NCI-H187 treated with DMSO at 0.1 percent for 48 hours (cell line): ENCODE measurements at places on chromosomes 1 and 21.

- no peak for DNase-seq
Measured at GRCh38 chr1:7420098-7420445, 351.0 kb upstream of the VAMP3 start.

GRCh38 chr1:153532181-153532580 is 3.6 kb downstream of the S100A6 start:
- DNase-seq, result no peak

DNA sequence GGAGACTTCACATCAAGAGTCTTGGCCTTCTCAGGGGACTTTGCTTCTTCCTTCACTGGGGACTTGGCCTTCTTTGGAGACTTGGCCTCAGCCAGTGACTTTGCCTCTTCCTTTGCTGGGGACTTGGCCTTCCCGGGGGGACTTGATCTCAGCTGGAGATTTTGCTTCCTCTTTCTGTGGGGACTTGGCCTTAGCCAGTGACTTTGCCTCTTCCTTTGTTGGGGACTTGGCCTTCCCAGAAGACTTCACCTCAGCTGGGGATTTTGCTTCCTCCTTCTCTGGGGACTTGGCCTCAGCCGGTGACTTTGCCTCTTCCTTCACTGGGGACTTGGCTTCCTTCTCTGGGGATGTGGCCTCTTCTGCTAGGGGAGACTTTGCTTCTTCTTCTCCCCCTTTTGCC is 13.5 kb upstream of the CD2 start:
- no peak for DNase-seq

DNA sequence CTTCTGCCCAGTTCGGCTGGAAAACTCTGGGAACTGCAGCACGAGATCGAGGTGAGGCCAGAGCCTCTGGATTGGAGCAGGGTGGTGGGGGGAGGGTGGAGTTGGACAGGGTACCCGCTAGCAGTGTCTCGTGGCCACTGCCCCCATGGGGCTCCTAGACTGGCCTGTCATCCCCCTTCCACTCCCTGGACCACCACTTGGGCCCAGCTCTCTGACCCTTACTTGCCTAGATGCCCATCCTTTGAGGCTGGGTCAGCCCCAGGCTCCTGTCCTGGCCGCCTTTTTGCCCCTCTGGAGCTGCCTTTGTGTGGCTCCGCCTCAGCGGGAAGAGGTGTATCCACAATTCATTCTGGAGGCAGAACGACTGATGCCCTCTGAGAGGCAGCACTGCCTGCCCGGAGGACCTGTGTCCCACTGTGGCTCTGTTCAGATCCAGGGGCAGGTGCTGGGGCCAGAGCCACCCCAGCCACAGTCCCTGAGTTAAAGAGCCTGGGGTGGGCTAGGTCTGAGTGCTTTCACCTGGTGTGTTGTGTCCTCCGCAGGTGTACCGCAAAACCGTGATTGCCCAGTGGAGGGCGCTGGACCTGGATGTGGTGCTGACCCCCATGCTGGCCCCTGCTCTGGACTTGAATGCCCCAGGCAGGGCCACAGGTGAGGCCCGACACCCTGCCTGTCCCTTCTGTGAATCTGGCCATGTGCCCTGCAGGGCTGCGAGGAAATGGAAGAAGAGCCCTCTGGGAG is 17.7 kb downstream of the FAAH start:
- no peak for DNase-seq

DNA sequence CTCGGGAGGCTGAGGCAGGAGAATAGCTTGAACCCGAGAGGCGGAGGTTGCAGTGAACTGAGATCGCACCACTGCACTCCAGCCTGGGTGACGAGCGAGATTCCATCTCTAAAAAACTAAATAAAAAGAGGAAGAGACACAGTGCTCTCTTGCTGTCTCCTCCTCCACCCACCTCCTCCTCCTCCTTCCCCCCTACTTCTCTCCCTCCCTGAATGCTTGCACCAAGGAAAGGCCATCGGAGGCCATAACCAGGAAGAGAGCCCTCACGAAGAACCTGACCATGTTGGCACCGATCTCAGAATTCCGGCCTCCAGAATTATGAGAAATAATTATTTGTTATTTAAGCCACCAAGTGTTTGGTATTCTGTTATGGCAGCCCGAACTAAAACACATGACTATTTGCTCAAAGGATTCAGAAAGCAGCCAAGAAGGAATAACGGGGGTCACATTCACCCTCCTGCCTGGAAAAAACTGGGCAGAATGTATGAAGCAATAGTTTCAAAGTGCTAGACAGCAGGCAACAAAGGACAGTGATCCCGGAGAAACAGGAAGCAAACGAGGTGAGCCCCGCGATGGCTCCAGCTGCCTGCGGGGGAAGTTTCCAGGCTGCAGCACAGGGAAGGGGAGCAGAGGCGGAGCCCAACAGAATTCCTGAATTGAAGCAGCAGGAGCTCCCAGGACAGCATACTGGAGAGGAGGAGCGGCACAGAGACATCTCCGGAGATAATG is 35.8 kb downstream of the LDLRAD1 start:
- DNase-seq, result no peak

DNA sequence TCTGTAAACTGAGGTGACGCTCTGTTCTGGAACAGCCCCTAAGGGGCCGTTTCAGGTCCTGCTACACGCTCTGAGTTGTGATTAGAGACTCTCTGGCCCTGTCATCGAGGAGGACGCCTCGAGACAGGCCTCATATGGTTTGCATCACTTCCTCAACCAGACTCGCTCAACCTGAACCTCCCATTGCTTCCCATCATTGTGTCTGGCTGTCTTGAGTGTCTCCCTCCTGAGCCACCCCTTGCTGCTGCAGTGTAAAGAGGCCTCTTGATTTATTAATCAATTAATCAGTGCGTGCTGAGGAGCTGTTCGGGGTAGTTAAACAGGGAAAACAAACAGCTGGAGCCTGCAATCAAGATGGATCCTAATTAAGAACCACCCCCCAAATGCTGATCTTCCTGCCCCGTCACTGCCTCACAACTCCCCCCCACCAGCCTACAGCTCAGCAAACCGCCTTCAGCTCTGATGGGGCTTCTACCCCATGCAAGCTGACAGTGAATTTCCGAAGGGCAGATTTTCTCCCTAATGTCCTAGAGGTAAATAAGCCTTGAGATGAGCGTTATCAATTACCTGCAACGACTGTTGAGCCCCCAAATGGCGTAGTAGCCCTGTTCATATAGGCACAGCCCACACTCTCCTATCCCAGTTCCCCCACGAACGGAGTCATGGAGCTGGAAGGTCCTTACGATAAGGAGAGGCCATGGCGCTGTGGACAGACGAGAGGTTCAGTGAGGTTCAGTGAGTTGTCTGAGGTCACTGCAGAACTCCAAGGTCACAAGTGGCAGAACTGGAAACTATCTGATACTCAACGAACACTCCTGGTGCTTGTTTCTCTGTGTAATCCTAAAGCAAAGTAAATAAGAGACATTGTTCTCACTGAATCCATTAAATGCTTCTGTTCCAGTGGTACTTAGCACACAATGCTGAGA is 210.6 kb downstream of the KIF26B start:
- DNase-seq, result no peak
